ENCODE measurements at places on chromosomes 3 and 15.

DNA sequence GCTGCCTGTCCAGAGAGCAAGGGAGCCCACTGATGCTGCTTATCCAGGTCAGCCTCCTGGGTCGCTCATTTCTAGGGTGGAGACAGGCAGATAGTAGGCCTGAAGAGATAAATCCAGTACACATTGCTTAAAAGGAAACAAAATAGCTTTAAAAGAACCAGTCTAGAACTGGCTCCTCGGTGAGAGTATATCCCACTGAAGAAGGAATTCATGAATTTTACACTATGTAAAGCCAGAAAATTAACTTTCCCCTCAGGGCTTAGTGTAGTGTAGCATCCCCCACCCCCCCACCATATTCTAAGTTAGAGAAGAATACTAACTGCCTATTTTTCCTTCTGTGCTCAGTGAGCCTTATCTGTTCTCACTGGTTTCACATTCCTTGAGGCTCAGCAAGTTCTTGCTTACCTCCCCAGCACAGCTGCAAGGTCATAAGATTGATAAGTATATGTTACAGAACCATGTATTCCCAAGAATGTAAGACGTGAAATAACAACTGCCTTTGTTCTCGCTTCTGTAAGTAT is 30.5 kb upstream of the NOX5 start:
- no peak for DNase-seq

- no peak for DNase-seq
Measured at GRCh38 chr3:165839296-165840076, 2.3 kb upstream of the BCHE start.

GRCh38 chr15:34335176-34336032 is 2.2 kb downstream of the SLC12A6 start:
- DNase-seq = no peak

- peak; percentile 39 for DNase-seq
Measured at GRCh38 chr3:153768561-153769469, 352.4 kb upstream of the ARHGEF26 start.

DNA sequence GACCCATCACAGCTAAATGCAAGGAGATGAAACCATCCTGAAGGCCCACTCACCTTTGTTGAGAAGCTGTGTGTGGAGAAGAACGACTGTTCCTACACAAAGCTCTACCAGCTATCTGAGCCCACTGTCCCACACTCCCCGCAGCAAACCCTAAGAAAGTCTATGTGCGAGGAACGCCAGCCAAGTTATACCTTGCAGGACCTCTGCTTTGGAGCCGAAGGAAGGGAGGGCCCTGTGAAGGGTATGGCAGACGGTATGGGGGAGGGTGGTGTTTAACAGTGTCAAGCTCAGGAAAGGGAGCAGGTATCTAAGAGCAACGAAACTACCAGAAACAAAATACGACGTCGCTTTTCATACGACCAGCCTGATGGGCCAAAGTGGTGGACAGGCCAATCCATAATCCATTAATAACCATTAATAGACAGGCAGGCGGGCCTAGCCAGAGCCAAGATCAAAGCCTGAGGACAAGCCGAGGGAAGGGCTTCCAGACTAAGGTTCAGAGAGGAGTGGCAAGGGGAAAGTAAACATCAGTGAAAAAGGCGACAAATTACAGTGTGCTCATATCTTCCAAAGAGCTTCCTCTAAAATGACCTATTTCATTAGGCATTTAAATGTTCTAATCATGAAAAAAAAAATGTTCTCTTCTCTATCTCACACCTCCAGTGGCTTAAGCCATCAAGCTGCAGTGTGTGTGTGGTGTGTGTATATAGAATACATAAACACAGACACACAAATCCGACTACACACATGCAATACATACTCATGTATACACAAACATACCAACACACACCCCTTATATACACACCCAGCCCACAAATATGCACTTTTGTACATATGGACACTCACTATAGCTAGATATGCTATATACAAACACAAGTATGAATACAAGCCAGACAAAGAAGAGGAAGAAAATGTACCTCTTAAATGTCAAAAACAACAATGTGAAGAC is 43.9 kb downstream of the PTPN23 start:
- DNase-seq = no peak

GRCh38 chr15:97236140-97236539 is 724.4 kb upstream of the ARRDC4 start:
- no peak for DNase-seq

- DNase-seq = no peak
Measured at GRCh38 chr3:110804856-110805255, 266.8 kb upstream of the NECTIN3 start.

DNA sequence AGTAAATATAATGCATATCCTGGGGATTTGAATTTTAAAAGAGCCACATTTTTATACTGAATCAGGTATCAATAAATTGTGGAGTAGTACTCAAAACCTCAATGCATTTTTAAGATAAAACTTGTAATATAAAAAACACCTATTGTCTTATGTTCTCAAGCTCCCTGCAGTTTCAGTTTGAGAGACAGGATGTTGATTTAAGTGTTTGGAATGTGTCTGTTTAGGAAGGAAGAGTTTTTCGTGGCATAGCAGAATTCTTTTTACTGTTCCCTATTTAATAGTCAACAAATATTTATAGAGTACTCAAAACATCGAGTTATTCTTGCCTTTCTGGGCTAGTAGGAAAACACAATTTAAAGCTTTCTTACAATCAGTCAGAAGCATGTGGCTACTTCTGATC is 146.1 kb upstream of the BCHE start:
- DNase-seq = no peak

DNA sequence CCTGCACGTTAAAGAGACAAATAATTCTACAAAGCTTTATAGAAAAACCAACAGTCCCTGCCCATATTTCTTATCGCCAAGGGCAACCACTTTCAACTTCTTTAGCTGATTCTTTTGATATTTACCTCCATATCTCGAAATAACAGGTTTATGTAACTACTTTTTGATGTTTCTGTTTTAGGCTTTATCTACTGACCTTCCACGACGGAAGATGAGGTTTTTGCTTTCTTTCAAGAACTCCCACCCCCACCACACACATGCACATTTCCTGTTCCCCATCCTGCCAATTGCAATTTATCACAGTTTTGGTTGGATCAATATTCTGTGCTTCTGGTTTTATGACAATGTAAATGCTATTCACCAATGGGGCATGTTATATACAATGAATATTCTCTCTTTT is 330.4 kb upstream of the ICE2 start:
- DNase-seq = no peak

DNA sequence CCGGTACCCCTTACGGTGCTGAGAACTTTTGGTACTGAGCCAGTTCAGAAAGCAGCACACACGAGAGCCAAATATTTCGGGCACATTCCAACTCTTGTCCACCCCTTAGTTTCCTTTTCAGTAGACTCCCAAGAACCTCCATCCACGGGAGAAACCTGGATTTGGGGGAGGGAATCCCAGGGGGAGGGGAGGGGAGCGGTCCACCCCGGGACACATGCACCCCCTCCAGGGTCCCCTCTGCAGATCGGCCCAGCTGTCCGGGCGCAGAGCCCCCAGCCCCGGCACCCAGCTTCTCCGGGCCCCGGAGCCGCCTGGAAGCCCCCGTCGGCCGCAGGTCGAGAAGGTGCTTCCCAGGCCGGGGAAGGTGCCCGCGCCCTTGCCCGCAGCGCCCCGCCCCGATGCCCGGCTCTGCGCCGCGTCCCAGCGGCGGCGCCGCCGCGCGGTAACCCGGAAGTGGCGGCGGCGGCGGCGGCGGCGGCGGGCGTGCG is 455 bp upstream of the ABHD17C start:
- no peak for DNase-seq

DNA sequence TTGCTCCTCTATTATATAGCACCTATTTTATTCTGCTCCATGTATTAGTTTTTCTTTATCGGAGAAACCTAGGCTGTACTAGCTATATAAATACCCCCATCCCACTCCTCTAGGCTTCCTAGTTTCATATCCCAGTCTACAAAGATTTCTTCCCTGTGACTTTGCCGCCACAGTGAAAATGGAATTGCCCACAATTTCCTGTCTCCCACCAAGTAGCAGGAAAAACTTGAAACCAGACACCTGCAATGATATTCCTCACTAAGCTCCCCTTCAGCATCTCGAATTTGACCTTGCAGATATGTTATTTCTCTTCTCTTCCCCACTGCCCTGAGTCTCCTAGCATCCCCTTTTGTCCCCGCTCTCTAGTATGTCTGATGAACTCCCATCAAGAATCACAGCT is 685.8 kb upstream of the CCDC54 start:
- DNase-seq = no peak

DNA sequence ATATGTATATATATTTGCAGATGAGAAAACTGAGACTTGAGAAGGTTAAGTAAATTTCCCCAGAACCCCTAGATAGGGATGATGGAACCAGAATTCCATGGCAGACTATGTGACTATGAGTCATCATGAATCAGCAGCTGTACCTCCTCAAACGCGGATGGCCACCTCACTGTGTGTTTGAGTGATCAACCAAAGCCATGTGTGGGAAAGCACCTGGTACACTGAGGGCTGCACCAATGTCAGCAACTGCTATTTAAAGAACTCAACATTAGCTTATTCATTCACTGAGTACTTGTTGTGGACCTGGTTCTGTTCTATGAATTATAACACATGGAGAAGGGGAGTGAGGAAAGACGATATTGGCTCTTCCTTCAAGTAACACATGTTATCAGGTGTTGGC is 377.0 kb downstream of the GAP43 start:
- DNase-seq = no peak

DNA sequence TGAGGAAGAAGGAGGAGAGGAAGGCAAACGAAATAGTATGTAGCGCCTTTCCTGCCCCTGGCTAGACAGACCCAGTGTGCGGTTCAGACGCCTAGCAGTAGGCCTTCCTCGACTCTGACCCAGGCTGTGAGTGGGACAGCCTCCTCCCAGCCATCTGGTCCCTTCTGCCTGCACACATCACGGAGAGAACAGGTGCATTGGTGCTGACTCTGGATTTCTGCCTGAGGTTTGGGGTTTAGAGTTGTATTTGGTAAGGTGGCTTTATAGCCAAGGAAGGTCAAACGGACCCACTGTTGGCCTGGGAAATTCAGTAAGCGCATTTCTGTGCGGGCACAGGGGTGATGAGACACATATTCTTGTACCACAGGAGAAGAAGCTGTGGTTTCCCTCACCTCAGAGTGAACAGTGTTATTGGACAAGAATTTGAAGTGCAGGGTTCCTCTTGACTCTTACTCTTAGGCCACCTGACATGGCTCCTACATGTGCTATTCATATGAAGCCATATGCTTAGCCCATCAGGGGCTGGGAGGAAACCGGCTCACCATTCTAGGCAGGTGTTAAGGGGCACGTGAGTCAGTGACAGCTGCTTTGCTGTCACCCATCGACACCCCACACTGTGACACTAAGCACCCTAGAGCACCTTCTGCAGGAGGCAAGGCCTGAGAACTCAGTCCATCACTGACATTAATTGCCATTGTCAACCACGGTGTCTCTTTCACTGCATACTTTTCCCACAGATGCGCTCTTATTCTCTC is 143.3 kb downstream of the CHDH start:
- no peak for DNase-seq

- DNase-seq = peak; percentile 19
Measured at GRCh38 chr3:190701096-190701532, 161.4 kb downstream of the GMNC start.

DNA sequence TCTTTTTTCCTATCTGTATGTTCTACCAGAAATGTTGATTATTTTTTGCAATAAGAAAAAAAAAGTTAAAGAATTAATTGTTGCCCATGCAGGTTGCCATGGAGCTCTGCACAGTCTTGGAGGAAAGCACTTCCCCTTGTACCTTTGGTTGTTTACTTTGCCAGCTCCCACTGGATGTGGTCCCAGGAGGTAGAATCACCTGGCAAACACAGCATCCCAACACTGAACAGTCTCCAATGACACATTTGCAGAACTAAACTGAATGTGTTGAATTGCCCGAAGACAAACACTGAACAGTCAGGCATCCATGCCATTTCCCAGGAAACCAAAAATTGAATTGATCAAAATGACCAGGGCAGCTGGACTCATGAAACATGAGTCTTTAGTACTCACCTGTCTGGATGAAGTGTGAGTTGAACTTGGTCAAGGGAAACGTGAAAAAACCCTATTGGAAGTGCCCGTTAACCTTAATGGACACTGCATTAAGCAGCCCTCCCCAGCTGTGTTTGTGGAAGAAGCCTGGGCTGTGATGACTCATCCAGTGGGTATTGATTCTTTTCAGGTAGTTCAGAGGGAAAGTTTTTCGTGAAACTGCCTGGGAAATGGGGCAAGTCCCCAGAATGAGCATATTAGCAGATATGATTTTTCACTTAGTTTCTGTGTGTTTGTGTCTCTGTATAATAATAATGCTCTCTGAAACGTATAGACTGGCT is 284.7 kb upstream of the STT3B start:
- DNase-seq = no peak

GRCh38 chr3:57230006-57230405 is 2.5 kb downstream of the APPL1 start:
- DNase-seq = no peak

DNA sequence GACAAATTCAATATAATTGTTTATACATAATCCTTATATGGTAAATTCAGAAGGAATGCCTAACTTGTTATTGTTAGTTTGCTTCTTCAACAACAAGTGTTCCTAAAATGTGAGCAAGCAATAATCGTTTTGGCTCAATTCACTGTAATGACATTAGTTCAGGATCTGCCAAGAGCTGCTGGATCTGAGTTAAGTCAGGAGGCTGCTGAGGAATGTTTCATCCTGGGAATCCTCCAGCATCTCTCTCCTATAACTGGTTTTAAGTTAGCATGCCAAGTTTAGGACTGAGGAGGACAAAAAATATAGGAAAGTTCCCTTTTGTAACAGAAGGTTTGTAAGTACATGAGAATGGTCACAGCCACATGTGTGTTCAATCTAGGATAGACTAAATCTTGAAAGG is 4.9 kb upstream of the GTF2A2 start:
- DNase-seq = no peak

DNA sequence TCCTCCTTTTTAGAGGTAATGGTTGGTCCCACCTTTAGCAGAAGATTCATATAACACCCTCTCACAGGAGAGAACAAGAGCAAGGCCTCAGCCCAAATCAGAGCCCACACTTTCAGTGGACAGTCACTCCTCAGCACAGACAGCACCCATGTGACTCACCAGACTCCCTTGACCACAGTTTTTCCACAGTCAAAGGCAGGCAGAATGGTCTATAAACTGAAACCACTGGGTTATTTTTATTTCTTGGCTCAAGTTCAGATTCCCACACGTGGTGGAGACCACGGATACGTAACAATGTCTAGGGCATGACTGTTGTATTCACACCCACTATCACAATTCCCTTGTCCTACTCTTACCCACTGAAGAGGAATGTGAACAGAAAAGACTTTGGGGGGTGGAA is 237.8 kb upstream of the UBE2E1 start:
- no peak for DNase-seq

Measured in midbrain (tissue), 1 donor.